Lung (tissue), 17 donors: ENCODE measurements at places on chromosomes 3 and 15. TPM values are rescaled to one million over a fixed set of nuclear protein-coding genes. Genes with fewer than 3 reads are reported as not detected.

- H3K4me3 ChIP-seq: no peak overlapping the region
- H3K27me3 ChIP-seq: no peaks in the 10 kb centered on the region
- no peak overlapping the region for H3K27ac ChIP-seq
- H3K4me1 ChIP-seq: no peaks in the 10 kb centered on the region
Measured at GRCh38 chr15:67691450-67691849, 133.9 kb upstream of the SKOR1 start.

DNA sequence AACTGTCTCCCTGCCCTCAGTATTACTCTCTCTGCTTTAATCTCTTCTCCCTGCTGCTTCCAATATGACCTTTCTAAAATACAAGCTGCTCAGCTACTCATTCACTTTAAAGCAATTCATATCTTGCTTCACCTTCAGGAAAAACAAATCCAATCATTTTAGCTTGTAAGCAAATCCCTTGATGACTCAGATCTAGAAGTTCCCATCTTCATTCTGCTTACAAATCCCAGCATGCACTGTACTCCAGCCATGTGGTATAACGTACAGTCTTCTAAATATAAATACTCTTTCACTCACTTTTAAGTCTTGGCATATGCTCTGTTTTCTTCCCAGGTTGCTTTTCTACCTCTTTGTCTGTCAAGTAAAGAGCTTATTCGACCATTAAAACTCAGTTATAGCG is 1009.1 kb upstream of the SEMA6D start:
- H3K4me1 ChIP-seq: no peaks in the 10 kb centered on the region
- H3K4me3 ChIP-seq: no peak overlapping the region
- H3K27me3 ChIP-seq: no peaks in the 10 kb centered on the region
- no peak overlapping the region for H3K27ac ChIP-seq
- DNase-seq: no peak

DNA sequence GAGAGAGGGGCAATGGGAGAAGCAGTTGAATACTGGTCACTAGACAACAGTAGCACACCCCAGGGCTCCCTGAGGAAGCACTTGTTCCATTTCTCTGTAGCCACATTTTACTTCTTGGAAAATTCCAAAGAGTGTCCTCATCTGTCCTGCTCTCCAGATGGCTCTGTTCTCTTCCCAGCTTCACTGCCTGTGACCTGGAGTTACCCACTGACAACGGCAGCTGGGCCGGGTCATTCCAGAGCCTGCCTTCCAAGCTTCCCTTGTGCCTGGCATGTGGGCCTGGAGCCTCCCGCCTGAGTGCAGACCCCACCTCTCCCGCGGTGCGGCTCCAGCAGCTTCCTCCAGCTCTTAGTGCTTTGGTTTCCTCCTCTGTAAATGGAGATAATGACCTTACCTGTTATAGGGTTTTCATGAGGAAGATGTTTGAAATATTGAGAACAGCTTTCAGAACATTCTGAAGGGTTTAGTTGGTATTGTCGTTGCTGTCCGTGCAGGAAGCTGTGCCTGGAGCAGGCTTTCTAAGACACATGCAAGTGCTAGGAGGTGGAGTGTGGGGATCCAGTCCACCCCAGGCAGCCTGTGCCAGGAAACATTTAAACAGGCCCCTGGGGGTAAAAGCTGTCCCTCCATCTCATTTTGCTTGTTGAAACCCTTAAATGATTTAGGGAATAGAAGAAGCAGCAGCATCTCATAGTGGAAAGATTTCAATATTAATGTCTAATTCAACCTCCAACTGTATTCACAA is 24.8 kb downstream of the EFCC1 start:
- H3K36me3 ChIP-seq: no peaks in the 10 kb centered on the region
- H3K27me3 ChIP-seq: no peaks in the 10 kb centered on the region
- peak; percentile 86 for DNase-seq
- peaks cover 13% of the 10 kb centered on the region for H3K4me1 ChIP-seq
- peak overlapping the region; percentile 1 for H3K27ac ChIP-seq

DNA sequence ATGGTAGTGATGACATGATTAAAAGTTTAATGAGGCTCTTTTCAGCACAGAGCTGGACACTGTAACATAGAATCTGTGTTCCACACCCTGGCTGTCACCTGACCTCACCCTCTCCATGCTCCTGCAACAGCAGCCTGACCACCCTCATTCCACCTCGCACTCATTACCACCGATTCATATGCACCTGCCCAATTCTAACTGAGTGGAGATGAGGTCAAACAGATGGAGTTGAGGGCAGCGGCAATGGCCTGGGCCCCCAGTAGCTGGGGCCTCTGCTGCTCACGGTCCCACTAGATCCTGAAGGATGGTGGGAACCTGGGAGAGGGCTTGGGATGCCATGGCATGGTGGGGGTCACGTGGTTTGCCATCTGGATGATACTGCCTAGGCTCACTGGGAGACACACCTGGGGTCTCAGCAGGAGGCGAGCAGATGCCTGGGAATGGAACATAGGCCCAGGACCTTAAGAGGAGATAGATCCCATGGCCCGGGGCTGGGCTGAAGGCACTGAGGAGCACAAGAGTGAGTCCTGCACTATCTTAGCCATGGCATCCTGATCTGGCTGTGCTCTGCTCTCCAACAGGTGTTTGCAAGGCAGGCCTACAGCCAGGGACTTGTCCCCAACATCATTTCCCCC is 1.3 kb downstream of the SCN5A start:
- no peak overlapping the region for H3K4me3 ChIP-seq
- H3K36me3 ChIP-seq: no peaks in the 10 kb centered on the region
- peak overlapping the region; percentile 79 for H3K27ac ChIP-seq

DNA sequence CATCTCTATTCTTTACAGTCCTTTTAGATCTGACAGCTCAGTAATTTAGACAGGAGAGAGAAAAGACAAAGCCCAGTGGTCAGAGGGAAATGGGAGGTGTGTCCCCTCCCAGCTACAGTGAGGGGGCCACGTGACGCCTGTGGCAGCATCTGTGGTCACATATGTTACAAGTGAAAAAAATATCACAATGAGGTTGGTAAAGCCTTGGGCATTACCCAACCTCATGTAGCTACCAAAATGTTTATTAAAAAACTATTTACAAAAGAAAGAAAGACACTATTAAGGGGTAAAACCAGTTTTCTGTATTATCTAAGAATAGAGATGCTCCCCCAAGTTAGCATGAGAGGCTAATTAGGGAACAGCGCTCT is 42.9 kb upstream of the PLCL2 start:
- DNase-seq: no peak
- H3K27me3 ChIP-seq: no peaks in the 10 kb centered on the region
- no peaks in the 10 kb centered on the region for H3K36me3 ChIP-seq
- no peaks in the 10 kb centered on the region for H3K4me1 ChIP-seq

DNA sequence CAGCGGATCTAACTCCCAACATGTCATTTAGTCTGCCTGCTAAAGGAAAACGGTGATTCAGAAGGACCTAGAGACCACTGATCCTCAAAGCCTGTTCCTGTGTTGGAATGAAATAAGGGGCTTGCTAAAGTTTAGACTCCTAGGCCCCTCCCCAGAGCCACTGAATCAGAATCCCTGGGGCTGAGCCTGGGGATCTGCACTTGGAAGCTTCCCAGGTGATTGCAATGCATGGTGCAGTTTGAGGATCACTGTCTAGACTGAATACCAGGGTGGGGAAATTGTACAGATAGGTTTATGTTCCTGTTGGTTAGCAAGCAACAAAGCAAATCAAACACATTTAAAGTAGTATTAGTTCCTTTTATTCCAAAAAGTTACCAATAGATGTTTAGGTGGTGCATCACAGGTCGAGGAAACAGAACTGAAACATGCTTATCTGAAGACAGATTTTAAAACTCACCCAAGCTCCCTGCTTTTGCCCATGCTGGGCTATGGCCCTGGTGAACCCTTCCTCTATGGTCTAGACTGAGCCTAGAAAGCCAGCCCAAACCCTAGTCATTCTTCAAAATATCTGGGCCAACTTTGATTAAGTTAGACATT is 29.6 kb upstream of the SPTBN5 start:
- DNase-seq: no peak
- H3K27ac ChIP-seq: peak overlapping the region; percentile 24
- H3K27me3 ChIP-seq: no peaks in the 10 kb centered on the region
- no peaks in the 10 kb centered on the region for H3K4me1 ChIP-seq
- no peak overlapping the region for H3K4me3 ChIP-seq
- no peaks in the 10 kb centered on the region for H3K36me3 ChIP-seq

DNA sequence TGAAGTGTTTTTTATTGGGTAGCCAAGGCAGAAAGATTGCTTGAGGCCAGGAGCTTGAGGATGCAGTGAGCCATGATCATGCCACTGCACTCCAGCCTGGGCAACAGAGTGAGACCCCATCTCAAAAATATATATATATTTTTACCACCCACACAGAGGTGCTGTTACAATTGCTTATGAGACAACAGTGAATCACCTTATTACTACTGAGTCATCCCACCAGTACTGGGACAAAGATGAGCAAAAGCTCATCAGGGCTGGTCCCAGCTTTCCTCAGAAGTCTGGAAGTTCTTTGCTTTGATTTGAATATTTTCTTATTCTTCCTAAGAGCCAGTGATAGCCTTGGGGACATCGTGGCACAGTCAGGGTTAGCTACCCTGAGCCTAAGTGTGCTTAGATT is 207.7 kb downstream of the SOX2 start:
- H3K36me3 ChIP-seq: no peaks in the 10 kb centered on the region
- H3K4me1 ChIP-seq: no peaks in the 10 kb centered on the region
- no peaks in the 10 kb centered on the region for H3K27me3 ChIP-seq
- no peak for DNase-seq

- H3K4me1 ChIP-seq: peaks cover 23% of the 10 kb centered on the region
- H3K36me3 ChIP-seq: peaks cover 17% of the 10 kb centered on the region
- H3K27me3 ChIP-seq: no peaks in the 10 kb centered on the region
- no peak for DNase-seq
Measured at GRCh38 chr15:73941871-73942635, 15.8 kb downstream of the LOXL1 start.

DNA sequence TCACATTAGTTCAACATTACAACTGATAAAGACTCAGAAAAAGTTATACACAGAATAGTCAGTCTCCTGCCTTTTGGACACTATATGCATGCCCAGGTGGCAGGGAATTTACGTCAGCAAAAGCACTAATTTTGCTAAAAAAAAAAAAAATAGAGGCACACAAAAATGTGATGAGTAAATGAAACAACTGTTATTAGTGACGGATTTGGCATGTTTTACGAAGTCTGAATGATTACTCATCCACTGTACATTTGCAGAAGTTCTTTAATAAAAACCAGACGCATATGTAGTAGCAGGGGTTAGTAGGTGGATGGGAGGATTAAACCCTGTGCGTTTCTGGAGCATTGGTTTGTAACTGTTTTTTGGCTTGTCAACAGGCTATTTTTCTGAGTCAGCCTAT is 99.0 kb downstream of the MITF start:
- H3K27ac ChIP-seq: no peak overlapping the region
- H3K4me1 ChIP-seq: no peaks in the 10 kb centered on the region
- no peak for DNase-seq
- H3K27me3 ChIP-seq: no peaks in the 10 kb centered on the region

- H3K4me1 ChIP-seq: no peaks in the 10 kb centered on the region
- H3K4me3 ChIP-seq: no peak overlapping the region
- DNase-seq: no peak
- no peaks in the 10 kb centered on the region for H3K27me3 ChIP-seq
- no peak overlapping the region for H3K27ac ChIP-seq
Measured at GRCh38 chr3:102353148-102353547, 81.7 kb upstream of the ZPLD1 start.

DNA sequence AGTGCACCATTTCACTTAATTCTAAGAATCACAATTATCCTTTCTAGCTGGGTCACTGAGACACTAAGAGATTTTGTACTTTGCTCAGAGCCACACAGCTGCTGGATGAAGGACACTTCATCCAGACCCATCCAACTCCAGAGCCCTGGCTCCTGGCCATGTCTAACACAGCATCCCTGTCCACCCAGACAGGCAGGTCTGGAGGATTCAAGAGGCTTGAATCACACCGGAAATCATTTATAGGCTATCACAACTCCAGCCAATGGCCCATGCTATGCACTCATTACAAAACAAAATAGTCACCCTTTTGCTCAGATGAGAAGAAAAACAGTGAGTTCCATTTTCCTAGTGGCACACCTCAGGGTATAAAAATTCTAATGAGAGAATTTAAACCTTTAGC is 198.2 kb upstream of the LMCD1 start:
- no peaks in the 10 kb centered on the region for H3K27me3 ChIP-seq
- no peak for DNase-seq
- H3K27ac ChIP-seq: no peak overlapping the region
- H3K4me3 ChIP-seq: no peak overlapping the region
- H3K4me1 ChIP-seq: no peaks in the 10 kb centered on the region
- no peaks in the 10 kb centered on the region for H3K36me3 ChIP-seq

The THPO gene
- 0.17 TPM for total RNA-seq

The ABHD17C gene
- total RNA-seq: 20.4 TPM
